ENCODE measurements at places on chromosomes 12 and 14.

DNA sequence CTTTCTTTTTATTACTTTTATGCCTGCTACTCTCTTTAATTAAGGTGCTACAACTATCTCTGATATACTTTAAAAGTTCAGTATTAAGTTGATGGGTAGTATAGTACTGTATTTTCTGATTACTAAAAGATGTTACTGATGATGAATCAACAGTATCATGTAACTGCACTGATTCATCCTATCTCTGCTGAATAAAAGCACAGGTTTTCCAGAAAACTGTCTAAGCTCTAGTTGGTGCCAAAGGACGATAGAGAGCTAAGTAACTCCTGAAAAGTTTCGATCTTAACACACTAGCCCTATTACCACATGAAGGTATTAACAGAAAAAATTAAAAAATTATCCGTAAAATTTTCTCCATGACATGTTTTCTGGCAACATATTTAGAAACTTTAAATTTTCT, 2.1 kb downstream of the SCAF11 start:
- no peak for DNase-seq

DNA sequence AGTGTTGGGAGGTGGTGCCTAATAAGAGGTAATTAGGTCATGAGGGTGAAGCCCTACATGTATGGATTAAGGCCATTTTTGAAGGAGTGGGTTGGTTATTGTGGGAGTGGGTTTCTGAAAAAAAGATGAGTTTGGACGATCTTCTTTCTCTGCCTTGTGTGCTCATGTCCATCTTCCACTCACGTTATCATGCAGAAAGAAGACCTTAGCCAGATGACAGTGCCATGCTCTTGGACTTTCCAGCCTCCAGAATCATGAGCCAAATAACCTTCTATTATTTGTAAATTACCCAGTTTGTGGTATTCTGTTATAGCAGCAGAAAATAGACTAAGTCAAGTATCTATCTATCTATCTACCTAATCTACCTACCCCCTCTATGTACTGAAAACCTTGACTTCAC, 71.9 kb downstream of the SDR9C7 start:
- no peak for DNase-seq

- no peak for DNase-seq
Observed at GRCh38 chr12:90111791-90112580, 403.3 kb upstream of the ATP2B1 start.

GRCh38 chr14:93299416-93299815, 33.4 kb downstream of the BTBD7 start:
- no peak for DNase-seq

DNA sequence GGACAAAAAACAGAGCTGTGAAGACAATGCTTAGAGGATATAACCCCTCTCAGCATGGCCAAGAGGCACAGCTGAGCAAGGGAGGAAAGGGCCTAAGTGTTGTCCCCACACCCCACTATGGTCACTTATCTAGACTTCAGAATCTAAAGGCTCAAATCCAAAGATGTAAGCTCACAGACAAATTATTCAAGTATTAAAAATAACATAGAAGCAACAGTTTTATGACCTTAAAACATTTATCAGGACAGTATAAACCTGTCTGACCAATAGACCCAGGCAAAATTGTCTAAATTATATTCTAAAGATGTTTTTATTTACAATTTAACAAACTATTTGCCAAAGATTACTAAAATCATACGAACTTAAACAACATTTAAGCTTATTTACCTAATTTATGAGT, 28.1 kb upstream of the PRICKLE1 start:
- DNase-seq = no peak

GRCh38 chr12:24423611-24424010, 474.1 kb upstream of the SOX5 start:
- DNase-seq = no peak

DNA sequence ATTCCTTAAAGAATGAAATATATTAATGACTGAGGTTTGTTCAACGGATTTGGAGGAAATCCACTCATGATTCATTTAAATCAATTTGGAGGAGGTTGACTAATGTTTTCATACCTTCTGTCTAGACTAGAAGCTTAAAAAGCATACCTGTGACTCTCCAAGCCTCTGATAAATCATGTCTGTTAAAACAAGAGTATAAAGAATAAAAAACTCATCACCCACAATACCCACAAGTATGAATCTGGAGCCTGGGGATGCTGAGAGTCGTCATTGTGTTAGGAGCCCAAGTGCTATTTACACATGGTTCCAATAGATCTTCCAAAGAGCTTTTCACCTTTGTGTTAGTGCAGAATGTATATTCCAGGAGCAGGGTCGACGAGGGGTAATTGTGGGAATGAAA, 86.8 kb upstream of the ADAMTS20 start:
- DNase-seq = no peak

GRCh38 chr14:90580377-90581335, 183.8 kb downstream of the CALM1 start:
- DNase-seq = no peak

DNA sequence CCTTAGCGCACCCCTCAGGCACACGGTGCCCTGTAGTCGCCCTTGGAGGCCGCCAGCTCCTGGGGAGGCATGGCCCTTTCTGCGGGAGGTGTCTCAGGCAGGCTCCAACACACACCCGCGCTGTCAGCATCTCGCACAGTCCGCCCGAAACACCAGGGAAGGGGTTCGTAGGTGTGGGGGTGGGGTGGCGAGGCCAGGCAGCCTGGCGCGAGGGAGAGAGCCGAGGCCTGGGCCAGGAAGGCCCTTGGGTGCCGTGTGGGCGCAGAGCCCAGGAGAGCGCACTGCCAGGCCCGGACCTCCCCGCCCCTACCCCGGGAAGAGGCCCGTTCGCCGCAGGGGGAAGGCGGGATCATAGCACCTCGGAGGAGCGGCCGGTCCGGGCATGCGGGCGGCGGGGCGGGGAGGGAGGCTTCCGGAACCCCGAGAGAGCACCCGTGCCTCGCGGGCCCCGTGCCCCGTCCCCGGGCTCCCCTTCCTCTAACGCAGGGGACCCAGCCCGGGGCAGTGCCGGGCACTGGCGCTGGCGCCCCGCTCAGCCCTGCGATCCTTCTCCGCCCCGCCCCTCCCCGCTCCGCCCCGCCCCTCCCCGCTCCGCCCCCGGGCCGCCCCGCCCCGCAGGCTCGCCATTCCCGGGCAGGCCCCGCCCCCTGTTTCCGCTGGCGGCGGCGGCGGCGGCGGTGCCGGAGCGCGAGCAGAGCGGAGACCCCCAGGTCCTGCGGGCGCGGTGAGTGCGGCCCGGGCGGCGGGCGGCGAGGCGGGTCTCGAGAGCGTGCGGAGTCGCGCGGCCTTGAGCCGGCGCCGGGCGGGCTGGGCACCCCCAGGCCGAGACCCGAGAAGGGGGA, at the start of gene TSPAN9:
TSS of gene TSPAN9 (plus strand) at position 650 of the 842 bp plus-strand sequence. CDS start 123,815 bp downstream, outside the sequence.
- DNase-seq = peak; percentile 49

- peak; percentile 42 for DNase-seq
Observed at GRCh38 chr14:74400031-74400685, 25.9 kb downstream of the SYNDIG1L start.

DNA sequence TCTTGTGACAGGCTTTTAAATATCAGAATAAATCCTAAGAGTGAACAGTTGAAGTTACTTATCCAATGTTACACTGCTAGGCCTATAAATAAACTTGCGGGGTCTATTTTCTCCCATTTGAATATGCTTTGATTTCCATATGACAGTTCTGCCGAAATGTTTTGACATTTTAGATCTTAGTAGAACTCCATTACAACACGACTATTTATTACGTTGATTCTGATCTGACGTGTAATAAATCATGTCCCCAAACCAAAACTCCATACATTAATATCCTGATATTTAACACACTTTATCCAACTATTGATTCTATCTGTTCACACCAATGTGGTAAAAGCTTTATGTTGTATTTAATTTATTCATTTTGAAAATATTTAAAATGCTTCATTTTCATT, 16.1 kb upstream of the NEMF start:
- DNase-seq = no peak

- no peak for DNase-seq
Observed at GRCh38 chr14:75884198-75884611, 97.6 kb downstream of the TGFB3 start.

Data from head of caudate nucleus (tissue), 42 donors.